ENCODE measurements at places on chromosomes 3 and 15.

DNA sequence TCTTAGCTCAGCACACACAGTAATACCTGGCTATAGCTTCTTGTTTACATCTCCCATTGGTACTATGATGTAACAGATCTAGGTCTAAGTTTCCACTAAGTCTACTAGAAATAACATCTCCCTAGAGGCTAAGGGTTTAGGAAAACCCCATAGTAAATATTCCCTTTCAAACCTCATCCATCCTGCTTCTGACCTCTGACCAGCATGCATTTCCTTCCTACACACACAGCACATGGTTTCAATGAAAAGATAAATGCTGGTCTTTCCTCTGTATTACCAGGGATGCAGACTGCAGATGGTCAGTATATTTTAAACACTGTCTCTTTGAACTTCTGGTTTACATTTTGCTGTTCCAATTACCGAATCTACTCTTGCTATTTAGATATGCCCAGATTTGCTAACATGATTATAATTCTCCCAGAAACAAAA is 96.6 kb downstream of the EFL1 start:
- no peak for DNase-seq

GRCh38 chr3:20924646-20925385 is 738.8 kb upstream of the SGO1 start:
- DNase-seq, result no peak

- no peak for DNase-seq
Observed at GRCh38 chr3:153399636-153400035, 237.6 kb downstream of the RAP2B start.

DNA sequence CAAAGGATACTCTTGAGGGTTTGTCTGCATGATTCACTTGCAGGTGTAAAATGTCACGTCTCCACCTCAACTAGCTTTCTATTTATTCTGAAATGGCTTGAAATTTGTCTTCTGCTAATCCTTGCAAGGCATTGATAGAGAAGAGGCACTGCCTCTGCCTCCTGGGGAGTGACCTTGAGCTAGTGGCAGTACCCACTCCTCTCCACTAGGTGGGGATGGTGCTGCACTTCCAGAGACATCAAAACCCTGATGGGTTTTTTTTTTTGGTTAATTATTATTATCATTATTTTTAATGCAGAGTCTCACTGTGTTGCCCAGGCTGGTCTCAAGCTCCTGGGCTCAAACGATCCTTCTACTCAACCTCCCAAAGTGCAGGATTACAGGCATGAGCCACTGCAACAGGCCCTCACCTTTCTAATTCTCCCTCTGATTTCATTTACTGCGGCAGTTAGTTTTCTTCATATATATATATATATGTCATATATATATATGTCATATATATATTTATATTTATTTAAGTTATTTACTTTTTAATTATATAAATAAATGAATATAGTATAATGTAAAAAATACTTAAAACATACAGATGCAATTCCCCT is 117.6 kb upstream of the EIF1B start:
- DNase-seq, result peak; percentile 19

GRCh38 chr15:26051761-26052675 is 188.9 kb upstream of the ATP10A start:
- DNase-seq, result no peak

DNA sequence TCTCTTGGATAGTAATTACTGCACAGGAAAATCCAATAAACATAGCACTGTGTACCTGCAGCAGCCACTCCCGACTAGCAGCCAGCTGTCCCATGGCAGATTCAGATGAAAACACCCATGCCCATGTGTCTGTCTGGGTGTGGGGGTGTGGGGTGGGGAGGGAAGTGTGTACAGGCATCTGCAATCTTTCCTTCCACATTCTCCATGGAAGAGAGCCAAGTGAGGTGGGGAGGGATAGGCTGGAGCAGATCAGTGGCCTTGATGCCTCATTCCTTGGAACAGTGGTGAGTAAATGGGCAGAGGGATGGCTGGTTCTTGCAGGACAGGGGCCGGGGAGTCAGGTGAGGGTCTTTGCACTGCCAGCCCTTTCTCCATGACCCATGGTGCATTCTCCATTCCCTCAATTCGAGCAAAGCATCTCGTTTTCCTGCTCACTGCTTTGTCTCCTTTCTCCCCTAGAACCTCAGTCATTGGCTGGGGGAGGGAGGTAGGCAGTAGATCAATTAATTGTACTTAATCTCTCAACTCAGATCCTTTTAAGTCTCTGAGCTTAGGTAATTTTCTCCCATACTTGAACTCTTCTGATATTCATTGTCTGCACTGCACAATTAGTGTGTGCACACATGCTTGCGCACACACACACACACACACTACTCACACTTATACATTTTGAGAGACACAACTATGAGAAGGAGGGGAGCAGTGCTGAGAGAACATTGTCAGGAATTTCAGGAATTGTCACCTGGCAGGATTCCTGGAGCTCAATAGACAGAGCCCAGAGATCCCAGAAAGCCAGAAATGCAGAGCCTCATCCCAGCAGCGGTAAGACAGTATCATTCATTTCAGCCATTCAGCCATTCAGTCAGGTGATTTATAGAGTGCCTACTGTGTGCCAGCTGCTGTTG is 31.9 kb downstream of the PDIA5 start:
- peak; percentile 56 for DNase-seq

- no peak for DNase-seq
Observed at GRCh38 chr3:149703466-149703865, 45.6 kb upstream of the WWTR1 start.

GRCh38 chr15:26838742-26839460 is 28.0 kb upstream of the GABRA5 start:
- DNase-seq, result no peak

DNA sequence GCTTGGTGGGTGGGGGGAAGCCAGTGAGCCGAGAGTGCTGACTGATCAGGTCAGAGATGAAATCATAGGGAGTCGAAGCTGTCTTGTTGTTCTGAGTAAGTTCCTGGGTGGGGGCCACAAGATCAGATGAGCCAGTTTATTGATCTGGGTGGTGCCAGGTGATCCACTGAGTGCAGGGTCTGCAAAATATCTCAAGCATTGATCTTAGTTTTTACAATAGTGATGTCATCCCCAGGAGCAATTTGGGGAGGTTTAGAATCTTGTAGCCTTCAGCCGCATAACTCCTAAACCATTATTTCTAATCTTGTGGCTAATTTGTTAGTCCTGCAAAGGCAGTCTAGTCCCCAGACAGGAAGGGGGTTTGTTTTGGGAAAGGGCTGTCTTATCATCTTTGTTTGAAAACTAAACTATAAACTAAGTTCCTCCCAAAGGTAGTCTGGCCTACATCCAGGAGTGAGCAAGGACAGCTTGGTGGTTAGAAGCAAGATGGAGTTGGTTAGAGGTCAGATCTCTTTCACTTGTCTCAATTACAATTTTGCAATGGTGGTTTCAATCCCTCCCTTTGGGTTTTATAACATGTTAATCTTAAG is 18.7 kb upstream of the MTMR14 start:
- DNase-seq, result no peak

GRCh38 chr15:78988361-78988911 is 43.6 kb upstream of the CTSH start:
- DNase-seq, result peak; percentile 100

DNA sequence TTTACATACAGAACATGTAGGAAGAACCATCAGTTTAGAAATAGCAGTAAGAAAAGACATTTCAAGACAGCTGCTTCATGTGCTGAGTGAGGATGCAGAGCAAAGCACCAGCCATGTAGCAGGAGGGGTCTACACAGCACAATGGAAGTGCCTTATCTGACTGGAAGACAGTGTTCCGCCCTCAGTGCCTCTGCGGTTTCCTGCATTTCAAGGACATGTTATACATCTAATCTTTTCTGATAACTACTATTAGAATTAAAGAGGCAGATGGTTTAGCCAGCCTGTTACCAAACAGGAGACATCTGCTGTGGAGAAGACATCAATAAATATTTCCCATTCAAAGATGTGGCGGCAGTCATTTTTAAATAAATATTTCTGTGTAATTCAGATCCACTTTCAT is 10.6 kb downstream of the LSG1 start:
- DNase-seq, result no peak
